ENCODE measurements at places on chromosomes 16 and 17.

GRCh38 chr16:87955302-87956097 is 4.3 kb downstream of the BANP start:
- DNase-seq = no peak

DNA sequence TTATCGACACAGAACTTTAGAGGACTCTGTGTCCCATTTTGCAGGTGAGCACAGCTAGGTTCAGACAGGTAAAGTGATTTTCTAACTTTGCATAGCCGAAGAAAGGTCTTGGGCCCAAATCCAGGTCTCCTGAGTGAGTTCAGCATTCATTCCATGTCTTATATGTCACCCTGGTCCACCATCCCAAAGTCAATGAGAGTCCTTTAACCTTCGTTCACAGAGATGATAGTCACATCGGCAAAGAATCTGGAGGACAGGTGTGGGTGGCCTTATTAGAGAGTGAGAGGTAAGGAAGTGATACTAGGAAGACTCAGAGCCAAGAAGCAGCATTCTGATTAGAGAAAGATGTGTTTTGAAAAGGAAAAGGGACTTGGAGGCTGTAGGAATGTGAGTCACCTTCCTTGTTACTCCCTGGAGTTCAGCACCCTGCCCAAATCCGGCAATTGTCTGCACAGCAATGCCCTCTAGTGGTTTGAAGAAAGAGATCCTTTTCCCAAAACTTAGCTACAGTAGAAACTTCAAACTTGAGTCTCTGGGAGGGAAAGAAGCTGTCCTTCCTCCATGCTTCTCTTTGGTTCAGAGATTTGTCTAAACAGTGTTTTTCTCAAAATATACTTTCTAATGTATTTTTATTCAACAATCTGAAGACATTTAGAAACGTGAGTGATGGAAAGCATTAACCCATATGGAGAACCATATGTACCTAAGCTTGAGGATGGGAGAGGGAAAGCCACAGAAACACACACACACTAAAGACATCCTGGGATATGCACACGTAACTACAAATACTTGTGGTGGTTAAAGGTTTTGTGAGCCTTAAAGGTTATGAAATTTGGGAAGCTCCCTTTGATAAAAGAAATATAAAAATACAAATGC is 96.4 kb upstream of the SHISA6 start:
- peak; percentile 43 for DNase-seq

GRCh38 chr16:3289998-3290673 is 6.8 kb downstream of the ZNF263 start:
- DNase-seq = no peak

- no peak for DNase-seq
Measured at GRCh38 chr17:42251115-42251514, 25.1 kb downstream of the STAT5B start.

- no peak for DNase-seq
Measured at GRCh38 chr16:50521246-50521900, 26.8 kb upstream of the NKD1 start.

- peak; percentile 87 for DNase-seq
Measured at GRCh38 chr17:2084766-2085647, 30.1 kb downstream of the HIC1 start.

DNA sequence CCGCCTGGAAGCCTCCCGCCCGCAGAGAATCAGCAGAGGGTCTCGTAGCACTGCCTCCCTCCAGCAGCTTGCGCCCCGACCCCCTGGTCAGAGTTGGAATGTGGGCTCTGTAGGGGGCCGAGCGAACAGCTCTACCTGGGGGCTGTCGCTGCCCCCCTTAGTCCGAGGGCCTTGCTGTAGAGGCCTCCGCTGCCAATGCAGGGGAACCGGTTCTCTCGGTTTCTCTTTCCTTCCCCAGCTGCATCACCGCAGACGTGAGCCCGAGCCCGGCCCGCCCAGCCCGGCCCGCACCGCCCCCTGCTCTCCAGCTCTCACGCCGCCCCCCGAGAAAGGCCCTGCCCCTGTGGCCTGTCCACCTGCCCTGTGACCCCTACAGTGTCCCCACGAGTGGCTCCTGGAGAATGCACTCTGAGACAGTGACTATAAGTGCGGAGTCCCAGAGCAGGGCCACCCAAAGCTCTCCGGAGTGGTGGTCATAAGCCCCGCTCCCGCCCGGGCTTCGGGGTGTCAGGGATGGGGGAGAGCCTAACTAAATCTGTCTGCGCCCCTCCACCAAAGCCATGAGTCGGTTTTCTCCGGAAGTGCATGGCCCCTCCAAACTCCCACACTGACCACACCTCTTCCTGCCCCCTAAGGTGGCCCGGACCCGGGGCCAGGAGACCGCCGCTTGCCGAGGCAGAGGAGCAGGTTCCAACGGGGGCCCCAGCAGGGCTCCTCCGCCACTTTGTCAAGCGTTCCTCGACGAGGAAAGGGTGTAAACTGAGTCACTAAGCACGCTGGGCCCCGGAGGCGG is 1.7 kb downstream of the ARHGAP27 start:
- DNase-seq = peak; percentile 59

- peak; percentile 43 for DNase-seq
Measured at GRCh38 chr17:8122422-8122923, 1.4 kb downstream of the HES7 start.

GRCh38 chr17:34926661-34927060 is 34.6 kb downstream of the CCT6B start:
- no peak for DNase-seq

DNA sequence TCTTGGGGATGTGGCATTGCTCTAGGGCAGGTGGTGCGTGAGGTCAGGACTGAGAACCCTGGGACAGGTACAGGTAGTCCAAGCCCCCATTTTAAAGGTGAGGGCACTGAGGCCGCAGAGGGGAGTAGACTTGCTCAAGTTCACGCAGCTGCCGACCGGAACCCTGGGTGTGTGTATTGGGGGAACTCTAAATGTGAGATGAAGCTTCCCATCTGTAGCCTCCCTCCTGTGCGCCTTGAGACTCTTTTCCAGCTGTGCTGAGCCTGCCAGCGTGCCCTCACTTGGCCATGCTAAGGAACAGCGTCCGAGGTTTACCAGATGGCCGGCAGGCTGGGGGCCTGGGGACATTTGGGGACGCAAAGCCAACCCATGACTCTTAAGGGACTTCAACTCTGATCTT is 79.0 kb upstream of the CDC42EP4 start:
- peak; percentile 12 for DNase-seq

DNA sequence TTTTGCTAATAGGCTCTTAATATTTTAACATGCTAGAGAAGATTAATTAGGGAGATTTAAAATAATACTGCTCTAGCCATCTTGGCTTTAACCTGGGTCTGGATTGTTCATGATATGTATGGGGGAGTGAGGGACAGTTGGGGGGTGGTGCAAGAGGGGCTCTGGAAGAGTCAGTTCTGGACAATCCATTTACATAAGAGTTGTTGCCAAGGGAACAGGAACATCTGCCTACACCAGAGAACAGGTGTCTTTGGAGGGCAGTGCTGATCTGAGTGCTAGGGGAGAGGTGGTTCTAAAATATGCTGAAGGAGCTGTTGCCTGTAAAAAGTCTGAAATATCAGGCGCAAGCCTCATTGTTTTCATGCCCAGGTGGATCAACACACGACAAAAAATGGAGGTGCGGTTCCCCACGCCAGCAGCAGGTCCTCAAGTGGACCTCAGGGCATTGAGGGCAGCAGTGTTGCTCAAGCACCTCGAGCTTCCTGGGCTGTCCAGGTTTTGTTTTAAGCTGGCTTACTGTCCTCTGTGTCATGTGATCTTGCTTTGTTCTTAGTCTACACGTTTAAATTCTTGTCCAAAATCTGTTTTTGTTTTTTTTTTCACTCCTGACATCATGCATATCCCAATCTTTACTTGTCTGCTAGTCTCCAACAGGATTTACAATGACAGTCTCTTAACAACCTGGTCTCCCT is 25.4 kb upstream of the WSB1 start:
- no peak for DNase-seq
